Stimulated activated CD8-positive, alpha-beta memory T cell treated with anti-CD3 and anti-CD28 coated beads, Interleukin-4, amount 100 ng/mL, for 4 hours (primary cell): ENCODE measurements at places on chromosomes 4 and X.

- no peak for DNase-seq
These were observed 21.1 kb downstream of the PDE6B start for GRCh38 chr4:646460-646859.

DNA sequence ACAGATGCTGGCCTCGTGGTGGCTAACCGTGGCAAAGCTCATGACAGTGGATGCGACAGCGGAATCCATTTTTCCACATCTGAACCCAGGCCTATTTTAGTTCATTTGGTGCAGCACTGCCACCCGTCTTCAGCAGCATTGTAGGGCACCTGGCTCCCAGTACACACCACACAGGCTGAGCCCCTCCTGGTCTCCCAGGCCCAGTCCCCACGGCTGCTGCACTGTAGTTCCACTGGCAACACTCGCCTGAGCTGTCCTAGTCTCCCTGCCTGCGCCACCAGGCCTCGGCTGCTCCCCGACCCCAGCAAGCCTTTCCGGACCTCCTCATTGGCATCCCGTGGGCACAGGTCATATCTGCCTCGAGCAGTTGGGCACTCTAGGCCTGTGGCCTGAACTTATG, 76.2 kb downstream of the MTMR1 start:
- DNase-seq: no peak

DNA sequence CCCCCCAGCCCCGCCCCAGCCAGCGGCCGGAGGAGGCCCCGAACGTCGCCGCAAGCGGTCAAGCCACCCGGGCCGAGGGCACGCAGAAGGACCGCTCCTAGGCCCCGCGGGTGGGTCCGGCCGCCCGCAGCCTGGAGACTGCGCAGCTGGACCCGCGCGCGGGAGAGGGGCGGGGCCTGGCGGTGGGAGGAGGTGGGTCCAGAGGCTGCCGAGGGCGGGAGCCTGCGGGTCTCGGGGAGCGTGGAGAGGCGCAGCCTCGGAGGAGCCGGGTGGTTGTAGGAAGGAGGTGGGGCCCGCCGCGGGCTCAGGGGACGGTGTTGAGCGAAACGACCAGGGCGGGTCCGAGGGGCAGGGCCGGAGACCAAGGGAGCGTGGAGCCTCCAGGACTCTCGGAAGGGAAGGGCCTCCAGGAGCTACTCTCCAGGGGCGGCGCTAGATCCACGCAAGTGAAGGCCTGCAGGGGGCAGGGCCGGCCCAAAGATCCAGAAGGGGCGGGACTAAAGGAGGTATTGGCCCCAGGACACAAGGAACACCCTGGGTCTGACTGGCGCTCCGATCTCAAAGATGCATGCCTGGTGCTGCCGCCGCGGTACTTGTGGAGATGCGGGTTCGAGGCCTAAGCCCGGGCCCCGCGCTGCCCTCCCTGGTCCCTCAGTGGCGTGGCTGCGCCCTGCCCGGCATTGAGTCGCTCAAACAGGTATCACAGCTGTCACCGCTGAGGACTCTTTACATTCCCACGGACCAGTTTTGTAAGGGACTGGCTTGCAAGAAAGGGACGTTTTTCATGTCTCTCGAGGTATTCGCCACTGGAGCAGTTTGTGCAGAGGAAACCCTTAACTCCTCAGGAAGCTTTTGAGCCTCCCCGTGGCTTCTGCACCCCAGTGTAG, 5.9 kb downstream of the TIMM17B start:
- DNase-seq: peak; percentile 32

- DNase-seq: no peak
These were observed 14.8 kb downstream of the ADGRA3 start for GRCh38 chr4:22500831-22501714.

GRCh38 chr4:143270256-143270838, 66.3 kb upstream of the GAB1 start:
- no peak for DNase-seq

- no peak for DNase-seq
These were observed 9.1 kb downstream of the ARX start for GRCh38 chrX:25006586-25007058.

- no peak for DNase-seq
These were observed 157.1 kb downstream of the PDGFRA start for GRCh38 chr4:54386042-54386669.

DNA sequence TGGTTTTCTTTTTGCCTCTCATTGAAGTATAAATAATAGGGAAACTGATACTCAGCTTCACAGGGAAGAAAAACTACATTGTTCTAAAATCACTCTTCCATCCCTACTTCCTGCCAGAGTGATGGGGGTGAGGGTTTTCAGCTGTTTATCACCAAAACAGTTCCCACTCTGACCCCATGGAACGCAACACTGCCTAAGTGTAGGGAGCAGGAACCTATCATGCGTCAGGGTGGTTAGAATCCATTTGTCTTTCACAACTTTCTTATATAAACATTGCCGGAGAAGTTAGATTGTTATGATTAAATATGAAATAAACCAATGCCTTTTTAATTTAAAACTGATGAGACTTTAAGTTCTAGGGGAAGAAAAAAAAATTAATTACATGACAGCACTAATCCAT, 15.8 kb upstream of the MPC1L start:
- DNase-seq: no peak

GRCh38 chrX:46407753-46408130, 137.5 kb downstream of the ZNF674 start:
- DNase-seq: no peak

DNA sequence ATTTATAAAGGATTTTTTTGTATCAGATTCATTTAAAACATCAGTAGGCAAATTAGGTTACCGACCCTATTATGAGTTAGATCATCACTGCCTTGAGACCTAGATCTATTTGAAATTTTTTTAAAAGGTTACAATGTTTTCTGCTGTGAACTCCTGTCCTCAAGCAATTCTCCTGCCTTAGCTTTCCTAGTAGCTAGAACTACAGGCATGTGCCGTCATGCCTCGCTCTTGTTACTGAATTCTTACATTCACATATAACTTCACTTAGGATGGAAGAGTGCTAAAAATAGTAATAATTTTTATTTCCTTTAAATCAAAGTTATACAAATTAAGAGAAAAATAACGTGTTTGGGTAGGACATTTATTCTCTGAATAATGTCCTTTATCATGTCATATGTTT, 75.5 kb upstream of the MAOA start:
- no peak for DNase-seq

- DNase-seq: no peak
These were observed 4.2 kb downstream of the ELF4 start for GRCh38 chrX:130106071-130106470.

- no peak for DNase-seq
These were observed 54.1 kb upstream of the AP1S2 start for GRCh38 chrX:15908603-15909290.

DNA sequence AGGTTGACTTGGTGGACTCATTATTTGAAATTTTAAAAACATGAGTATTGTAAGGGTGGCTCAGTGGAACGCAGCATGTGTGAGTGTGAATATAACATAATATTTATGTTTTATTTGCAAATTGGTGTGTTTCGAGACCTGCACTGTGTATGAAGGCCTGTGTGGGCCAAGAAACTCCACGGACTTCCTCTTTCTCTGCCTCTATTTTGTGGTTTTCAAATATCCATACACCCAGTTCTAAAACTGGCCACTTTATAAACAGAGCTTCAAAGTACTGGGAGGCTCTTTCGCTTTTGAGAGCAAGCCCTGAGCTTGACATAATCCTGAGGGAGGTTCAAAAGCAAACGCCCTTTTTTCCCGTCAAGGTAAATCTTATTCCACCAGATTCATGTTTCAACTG, 187.7 kb downstream of the GPAT3 start:
- DNase-seq: no peak

DNA sequence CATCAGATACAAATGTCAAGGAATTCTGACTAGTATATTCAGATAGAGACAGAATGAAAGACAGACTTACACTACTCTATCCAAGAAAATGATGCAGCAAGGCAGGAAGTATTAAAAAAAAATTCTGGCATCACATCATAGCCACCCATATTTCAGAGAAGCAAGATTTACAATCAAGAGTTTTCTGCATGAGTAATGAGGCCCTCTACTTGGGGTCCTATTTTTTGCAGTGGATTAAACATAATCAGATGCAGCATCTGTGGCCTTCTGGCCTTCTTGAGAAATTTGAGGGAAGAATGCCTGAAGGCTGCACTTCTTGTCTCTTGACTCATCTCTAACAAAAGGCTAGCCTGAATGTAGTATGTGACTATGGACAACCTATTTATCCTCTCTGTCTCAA, 48.2 kb upstream of the SLIT2 start:
- DNase-seq: no peak

DNA sequence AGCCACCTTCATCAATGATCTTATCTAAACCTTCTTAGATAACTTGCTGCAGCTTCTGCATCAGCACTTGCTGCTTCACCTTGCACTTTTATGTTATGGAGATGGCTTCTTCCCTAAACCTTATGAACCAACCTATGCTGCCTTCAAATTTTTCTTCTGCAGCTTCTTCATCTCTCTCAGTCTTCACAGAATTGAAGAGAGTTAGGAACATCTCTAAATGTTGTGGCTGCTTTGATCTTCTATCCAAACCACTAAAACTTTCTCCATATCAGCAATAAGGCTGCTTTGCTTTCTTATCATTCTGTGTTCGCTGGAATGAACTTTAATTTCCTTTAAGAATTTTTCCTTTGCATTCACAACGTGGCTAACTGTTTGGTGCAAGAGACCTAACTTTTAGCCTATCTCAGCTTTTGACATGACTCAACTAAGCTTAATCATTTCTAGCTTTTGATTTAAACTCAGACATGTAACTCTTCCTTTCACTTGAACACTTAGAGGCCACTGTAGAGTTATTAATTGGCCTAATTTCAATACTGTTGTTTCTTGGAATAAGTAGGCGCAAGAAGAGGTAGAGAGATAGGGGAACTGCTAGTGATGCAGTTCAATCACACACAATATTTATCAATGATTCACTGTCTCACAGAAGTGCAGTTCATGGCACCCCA, 36.1 kb upstream of the CORIN start:
- DNase-seq: no peak

GRCh38 chr4:138802499-138802898, 213.1 kb upstream of the NOCT start:
- DNase-seq: no peak

DNA sequence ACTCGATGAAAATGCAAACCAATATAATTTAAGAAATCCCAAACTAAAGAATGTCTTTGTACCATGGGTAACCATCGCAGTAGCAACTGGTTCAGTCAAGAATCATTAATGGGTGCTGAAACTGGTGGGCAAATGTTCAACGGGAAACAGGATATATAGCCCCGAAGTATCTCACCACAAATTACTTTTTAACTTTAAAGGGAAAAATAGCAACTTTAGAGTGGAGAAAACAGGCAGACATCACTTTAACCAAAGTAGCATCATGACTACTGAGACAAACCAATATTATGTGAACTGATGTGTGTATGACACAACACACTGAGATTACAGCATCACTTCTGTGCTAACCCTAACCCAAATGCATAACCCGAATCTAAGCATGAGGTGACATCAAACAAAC, 33.8 kb upstream of the SLAIN2 start:
- DNase-seq: no peak

DNA sequence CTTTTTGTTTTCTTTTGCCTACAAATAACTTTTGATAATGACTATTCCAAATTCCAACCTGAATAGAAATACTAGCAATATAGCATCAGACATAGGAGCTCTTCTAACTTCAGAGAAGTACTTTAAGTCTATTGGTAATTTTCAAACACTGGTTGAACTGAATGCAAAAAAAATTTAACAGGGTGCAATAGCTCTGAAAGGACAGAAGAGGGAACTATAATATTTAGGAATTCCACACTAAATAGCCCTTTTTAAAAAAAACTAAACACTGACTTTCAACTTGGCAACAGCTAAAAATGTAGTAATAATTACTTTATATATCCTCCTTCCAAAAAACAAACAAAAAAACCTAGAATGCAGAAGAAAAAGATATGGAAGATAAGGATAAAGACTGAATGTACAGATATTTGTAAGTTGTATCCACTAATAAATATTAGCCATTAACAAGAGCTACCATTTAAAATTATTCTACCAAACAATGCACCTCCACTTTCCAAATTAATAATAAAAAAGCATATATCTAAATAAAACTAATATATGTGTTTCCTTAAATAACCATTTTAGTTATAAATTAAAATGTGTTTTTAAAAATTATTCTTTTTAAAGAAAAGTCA, 81.4 kb downstream of the FBXW7 start:
- no peak for DNase-seq

DNA sequence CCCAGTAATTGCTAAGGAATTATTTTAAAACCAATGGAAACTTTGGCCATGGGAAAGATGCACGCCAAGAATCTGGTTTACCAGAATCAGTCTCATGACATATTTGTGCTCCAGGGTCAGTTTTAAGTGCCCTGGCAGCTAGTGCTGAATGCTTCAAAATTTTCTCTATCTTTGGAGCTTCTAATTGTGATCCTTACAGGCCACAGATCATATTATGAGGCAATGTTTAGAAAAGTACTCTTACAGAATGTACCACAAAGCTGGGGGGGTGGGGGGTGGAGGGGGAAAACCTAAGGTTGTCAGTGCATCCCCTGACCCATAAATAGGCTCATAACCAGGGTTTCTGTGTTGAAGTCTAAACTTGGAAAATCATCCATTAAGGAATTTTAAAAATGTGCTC, 514.5 kb downstream of the INPP4B start:
- DNase-seq: no peak

DNA sequence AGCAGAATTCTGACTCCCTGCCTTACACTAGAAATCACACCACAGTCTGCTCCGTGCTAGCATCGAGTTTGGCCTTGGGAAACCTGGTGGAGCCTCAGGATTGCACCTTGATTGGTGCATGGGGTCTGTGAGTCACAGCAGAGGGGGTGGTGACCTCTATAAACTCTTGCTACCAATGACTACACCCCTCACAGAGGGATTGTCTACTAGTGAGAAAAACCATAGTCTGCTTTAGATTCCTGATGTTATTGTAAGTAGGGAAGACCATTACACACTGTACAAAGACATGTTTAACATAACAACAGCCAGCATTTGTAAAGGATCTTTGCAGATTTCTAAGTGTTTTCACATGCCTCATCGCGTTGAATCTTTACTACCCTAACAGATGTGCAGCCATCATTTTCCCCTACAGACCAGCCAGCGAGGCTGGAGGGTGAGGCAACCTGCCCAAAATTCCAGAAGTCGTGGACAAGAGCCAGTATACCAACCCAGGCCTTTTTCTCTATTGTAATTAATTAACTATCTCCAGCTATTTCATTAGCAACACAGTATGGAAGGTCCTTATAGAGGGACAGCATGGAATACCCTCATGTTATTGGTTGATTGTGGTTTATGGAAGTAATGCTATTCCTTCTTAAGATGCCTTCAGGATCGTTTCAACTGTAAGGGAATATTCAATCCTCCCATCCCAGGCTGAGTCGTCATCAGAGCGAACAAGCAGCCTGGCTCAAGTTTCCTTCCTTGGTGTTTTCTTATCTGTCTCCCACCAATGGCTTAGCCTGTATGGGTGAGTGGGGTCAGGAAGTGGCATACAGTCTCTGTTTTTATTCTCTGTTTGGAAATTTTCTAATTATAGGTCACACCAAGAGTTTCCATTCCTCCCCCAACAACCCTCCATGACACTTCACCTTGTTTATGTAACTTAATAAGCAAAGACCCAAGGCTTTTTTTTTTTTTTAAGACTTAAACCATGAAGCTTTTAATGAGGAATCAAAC, 55.9 kb upstream of the KDR start:
- no peak for DNase-seq
